ENCODE measurements at places on chromosomes 1 and 21.

DNA sequence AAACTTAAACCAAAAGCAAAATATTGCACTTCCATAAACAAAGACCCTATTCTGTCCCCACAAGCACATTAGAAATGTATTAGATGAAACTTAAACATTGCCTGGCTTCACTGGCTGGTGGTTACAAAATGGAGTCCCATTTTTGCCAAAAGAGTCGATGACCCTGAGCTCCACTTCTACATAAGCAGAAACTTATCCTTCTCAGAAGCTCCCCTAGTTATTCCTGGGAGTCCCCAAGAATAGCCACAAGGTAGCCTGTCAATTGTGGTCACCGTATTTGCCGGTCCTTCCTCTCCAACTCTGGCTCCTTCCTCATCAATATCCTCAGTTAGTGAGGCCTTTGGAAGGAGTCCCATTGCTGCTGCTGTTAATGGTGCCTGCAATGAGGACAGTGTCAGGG lies 37.3 kb downstream of the CDCP2 start:
- no peak for DNase-seq

DNA sequence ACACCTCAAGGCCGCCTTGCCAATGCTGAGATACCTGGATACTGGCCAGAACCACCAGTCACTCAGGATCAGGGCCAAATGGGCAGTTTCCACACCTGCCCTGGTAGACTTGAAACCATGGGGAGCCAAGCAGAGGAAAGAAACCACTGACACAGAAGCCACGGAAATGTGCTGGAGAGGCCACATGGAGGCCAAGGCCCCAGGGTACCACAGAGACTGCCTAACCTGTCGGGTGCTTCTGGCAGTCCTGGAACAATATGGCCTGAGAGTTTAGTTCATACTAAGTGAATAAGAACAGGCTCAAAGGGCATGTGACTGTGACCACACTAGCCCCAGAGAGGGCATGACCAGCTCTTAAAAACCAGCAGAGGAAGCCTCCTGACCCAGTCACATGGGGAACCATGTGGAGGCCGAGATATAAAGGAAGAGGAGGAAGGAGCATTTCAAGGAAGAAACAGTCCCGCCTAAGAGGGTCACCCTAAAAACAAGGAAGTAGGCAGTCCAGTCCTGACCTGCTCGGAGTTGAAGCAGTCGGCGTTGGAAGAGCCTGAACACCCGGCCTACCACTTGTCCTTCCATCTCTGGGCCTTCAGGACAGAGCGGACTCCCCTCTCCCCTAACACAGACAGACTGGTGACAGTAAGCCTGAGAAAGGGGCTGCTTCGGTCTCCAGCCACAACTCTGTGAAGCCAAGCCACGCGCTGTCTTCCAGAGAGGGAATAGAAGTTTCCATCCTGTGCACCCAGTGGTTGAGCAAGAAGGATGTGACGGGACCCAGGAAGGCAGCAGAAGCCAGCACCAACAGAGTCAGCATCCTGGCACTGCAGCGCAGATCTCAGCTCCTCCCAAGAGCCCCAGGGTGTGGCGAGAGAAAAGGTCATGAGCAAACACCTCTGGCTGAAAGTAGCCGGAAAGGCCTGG lies at the start of gene DENND2D:
TSS of gene DENND2D (minus strand) at position 766 of the 921 bp plus-strand sequence. CDS start at position 579, 187 bp downstream.
- DNase-seq, result peak; percentile 51

- DNase-seq, result no peak
Observed at GRCh38 chr1:1303736-1304135, 4.0 kb downstream of the ACAP3 start.

GRCh38 chr1:20401405-20402010 lies 84.5 kb downstream of the CAMK2N1 start:
- no peak for DNase-seq

DNA sequence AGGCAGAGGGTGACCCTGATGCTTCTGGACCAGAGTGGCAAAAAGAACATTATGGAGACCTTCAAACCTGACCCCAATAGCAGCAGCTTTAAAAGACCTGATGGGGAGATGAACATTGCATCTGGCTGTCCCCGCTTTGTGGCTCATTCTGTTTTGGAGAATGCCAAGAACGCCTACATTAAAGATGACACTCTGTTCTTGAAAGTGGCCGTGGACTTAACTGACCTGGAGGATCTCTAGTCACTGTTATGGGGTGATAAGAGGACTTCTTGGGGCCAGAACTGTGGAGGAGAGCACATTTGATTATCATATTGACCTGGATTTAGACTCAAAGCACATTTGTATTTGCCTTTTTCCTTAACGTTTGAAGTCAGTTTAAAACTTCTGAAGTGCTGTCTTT lies 45.8 kb downstream of the TRAF5 start:
- DNase-seq, result no peak

GRCh38 chr1:8382608-8383505 lies 64.9 kb downstream of the SLC45A1 start:
- DNase-seq, result peak; percentile 62

DNA sequence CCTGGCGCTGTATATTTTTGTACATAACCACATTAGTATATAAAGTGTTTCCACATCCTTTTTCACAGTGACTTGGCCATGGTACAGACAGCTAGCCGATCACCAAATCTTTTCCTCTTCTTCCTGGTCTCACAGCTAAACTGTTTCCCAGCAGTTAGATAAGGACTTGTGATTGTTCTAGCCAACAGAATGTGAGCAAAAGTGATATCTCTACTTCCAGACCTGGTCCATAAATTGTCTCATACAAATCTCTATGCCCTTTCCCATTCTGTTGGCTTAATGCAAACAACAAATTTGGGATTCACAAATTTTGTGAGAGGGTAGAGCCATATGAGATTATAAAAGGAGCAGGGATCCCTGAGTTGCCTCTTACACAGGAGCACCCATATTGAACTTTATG lies 19.5 kb downstream of the PAFAH2 start:
- DNase-seq, result no peak

Measured in NB4 (cell line).